ENCODE measurements at places on chromosomes 4 and X.

GRCh38 chr4:74320559-74321118 lies 12.4 kb downstream of the EPGN start:
- DNase-seq, result no peak

GRCh38 chrX:110284159-110284558 lies 33.7 kb downstream of the AMMECR1 start:
- DNase-seq, result no peak

- DNase-seq, result no peak
Observed at GRCh38 chr4:174663216-174663615, 140.9 kb upstream of the HPGD start.

- no peak for DNase-seq
Observed at GRCh38 chr4:157196046-157196445, 24.5 kb upstream of the GRIA2 start.

- no peak for DNase-seq
Observed at GRCh38 chrX:12971282-12972003, 3.5 kb upstream of the TMSB4X start.

DNA sequence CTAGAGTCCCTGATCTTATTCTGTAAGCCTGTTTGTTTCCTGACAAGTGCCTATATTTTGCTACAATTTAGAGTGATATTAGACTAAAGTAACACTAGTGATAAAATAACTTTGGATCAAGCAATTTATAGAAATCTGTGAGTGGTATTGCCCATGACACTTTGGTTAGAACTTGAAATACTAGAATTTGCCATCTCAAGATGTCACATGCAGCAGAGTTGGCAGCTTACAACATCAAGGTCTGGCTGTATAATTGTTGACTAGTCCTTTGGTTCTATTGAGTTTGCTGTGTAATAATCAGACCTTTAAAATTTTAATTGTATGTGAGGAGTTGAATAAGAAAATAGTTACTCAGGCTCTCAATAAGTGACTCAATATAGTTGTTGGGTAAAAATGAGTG lies 167.1 kb downstream of the RAPGEF2 start:
- no peak for DNase-seq

GRCh38 chrX:7198499-7198898 lies 50.5 kb upstream of the PUDP start:
- DNase-seq, result no peak

DNA sequence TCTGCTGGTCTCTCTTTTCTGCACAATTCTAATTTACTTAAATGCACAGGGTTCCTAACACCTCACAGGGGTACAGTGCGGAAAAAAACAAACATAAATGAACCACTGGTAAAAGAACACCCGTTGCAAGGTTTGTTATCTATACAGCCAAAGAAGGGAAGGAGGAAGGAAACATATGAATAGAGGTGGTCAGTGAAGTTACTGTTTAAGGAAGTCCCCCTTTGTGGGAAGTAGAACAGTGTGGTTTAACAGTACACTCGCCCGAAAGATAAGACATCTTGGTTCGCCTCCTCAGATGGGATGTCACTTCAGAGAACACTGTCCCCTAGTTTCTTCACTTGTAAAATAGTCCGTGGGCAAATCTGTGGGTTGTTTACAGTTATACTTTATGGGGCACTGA lies 57.5 kb downstream of the TEC start:
- DNase-seq, result no peak

GRCh38 chrX:136273986-136274385 lies 22.8 kb upstream of the MAP7D3 start:
- DNase-seq, result no peak

DNA sequence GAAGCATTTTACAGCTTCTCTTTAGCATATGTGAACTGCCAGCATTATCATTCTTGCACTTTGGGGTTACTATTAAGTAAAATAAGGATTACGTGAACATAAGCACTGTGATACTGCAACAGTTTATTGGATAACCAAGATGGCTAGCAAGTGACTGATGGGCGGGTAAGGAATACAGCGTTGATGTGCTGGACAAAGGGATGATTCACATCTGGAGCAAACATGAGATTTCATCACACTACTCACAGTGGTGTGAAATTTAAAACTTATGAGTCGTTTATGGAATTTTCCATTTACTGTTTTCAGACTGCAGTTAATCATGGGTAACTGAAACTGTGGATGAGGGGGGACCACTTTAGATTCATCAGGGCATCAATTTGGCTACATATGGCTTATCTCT lies 16.0 kb downstream of the NBDY start:
- no peak for DNase-seq

GRCh38 chrX:107979534-107979933 lies 2.6 kb downstream of the TEX13B start:
- no peak for DNase-seq

GRCh38 chr4:88609387-88609786 lies 17.1 kb downstream of the HERC3 start:
- DNase-seq, result no peak

GRCh38 chrX:31232506-31232905 lies 160.7 kb upstream of the FTHL17 start:
- no peak for DNase-seq

GRCh38 chrX:10166731-10167151 lies 10.0 kb downstream of the CLCN4 start:
- no peak for DNase-seq

GRCh38 chr4:98470366-98470765 lies 188.0 kb downstream of the TSPAN5 start:
- no peak for DNase-seq

- DNase-seq, result no peak
Observed at GRCh38 chrX:39764441-39764914, 333.3 kb downstream of the BCOR start.

DNA sequence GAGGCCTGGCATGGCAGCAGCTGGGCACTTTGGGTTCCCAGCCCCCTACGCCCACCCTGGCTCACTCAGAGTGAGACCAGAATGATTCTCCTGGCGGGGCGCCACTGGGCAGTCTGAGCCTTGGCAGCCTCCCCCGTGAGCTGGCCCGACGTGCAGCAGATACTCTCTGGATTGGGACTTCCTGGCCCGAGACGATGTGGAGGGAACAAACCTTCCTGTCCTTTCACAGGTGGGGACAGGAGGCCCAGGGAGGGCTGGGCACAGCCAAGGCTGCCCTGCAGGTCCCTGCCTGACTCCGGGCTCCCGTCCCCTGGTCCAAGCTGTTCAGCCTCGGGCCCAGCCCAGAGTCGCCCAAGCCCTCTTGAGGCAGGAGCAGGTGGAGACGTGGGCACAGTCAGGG lies 17.9 kb upstream of the ADD1 start:
- DNase-seq, result no peak

GRCh38 chr4:4349867-4350266 lies 37.0 kb upstream of the NSG1 start:
- no peak for DNase-seq

DNA sequence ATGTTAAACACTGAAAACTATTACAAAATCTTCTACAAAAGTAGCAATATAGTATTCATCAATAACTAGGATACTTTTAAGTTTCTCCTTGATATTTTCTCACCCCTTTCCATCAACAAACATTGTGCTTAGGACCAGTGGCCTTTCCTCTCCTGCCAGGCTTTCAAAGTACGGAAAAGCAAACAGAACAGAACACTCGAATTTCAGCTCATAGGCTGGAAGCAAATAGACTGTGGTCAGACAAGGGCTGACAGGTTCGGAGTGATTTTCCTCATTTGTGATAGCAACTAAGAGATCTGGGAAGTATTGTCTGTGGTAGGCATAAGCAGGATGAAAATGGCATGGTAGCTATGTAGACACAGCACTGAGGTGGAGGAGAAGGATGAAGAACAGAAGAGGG lies 68.6 kb upstream of the SORBS2 start:
- DNase-seq, result no peak

DNA sequence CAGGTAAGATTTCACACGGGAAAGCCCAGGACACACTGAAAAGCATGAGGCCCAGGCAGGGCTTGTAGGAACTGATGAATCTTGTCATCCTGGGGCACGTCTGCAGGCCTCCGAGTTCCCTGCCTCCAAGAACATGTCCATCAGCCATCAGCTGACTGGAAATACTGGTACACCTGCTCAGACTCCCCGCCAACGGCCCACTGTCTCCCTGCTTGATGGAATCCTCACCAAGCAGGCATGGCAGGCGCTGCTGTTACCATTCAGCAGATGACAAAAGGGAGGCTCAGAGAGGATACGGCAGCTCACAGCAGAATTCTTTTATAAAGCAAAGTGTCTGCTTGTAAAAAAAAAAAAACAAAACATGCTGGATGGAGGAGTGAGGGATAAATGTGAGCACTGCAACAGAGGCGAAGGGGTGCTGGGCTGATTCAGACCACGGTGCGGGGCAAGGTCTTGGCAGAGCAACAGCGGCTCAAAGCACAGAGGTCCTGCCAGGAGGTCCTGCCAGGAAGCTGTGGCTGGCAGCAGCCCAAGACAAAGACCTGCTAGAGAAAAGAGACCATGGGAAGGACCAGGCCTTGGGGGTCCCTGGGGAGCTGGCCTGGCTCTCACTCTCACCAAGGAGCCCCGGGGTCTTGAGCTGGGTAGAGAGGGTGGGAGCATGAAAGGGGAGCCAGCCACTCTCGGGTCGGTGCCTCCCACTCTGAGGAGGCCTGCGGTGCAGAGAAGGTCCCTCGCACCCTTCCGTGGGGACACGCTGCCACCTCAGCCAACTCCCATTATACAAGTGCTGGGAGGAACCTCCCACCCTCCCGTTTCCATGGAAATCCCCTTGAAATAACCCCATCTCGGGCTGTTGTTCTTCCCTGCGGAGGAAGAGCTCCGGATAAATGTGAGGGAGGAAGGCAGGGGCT lies 25.6 kb downstream of the PPP2R2C start:
- DNase-seq, result no peak

DNA sequence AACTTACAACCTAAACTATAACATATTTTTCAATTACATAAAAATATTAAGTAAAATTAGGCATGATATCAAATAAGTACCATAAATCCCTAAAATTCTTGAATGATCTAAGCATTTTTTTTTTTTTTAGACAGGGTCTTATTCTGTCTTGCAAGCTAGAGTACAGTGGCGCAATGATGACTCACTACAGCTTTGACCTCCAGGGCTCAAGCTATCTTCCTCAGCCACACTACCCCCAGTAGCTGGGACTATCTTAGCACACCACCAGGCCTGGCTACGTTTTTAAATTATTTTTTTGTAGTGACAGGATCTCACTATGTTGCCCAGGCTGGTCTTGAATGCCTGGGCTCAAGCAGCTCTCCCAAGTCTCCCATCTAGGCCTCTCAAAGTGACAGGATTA lies 1042.3 kb downstream of the FSTL5 start:
- no peak for DNase-seq

- no peak for DNase-seq
Observed at GRCh38 chr4:51845711-51846110, 2.8 kb downstream of the DCUN1D4 start.

- DNase-seq, result no peak
Observed at GRCh38 chrX:154084449-154085300, 12.8 kb downstream of the MECP2 start.

DNA sequence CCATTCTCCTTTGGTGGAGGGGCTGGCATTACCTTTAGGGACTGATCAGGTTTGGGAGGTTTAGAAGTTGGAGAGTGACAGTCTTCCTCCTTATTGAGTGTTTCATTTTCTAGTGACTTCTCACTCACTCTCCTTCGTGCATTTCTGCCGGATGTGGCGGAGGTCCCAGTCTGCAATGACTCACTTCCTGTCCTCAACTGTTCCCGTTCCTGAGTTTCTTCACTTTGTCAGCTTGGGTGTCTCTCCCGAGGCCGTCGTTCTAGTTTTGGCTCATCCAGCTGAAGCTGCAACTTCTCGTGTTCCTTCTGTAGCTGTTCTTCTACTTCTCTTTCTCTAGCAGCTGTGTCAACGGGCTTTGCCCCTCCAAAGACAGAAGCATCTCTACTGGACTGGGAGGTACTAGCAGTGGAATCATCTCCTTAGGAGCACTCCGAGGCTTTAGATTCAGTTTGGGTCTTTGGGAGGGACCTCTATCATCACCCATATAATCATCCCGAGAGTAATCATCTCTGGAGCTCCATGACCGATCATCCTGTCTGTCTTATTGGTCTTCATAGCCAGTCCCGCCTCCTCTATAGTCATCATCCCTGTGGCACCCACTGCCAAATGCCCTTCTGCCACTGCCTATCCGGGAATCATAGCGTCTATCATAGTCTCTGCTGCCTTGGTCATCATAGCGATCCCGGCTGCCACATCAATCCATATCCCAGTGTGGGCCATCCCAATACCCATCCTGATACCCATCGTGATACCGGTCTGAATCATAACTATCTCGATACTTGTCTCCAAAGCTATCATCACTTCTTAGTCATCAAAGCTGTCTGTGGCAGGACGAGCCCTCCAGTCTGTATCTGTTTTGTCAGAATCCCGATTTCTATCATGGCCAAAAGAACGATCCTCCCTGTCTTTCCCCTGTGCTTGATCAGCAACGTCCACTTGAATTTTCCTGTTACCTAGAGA lies 35.3 kb upstream of the VSIG4 start:
- no peak for DNase-seq

Measured in stimulated activated CD8-positive, alpha-beta memory T cell treated with anti-CD3 and anti-CD28 coated beads, Interleukin-4, amount 100 ng/mL, for 1 hour (primary cell).